HS-5 (cell line): ENCODE measurements at places on chromosomes 2 and 18.

- DNase-seq = no peak
Measured at GRCh38 chr2:164009756-164010337, 274.0 kb upstream of the FIGN start.

DNA sequence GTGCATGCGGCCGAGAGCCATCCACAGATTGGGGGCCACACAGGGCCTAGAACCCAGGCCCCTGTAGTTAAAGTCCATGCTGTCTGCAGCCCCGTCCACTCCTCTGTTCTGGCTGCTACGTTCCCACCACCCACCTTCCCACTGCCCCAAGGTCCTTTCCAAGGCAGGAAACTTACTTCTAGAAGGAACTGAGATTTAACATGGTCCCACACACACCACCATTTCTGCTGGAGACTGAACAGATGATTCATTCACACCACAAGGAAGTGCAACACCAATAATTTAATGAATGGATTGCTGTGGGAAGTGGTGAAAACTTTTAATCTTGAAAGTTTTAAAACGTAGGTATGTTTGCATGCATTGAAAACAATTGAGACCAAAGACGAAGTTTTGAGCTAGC, 95.2 kb downstream of the LBH start:
- DNase-seq = no peak

GRCh38 chr18:26714739-26715138, 150.8 kb downstream of the AQP4 start:
- DNase-seq = no peak

DNA sequence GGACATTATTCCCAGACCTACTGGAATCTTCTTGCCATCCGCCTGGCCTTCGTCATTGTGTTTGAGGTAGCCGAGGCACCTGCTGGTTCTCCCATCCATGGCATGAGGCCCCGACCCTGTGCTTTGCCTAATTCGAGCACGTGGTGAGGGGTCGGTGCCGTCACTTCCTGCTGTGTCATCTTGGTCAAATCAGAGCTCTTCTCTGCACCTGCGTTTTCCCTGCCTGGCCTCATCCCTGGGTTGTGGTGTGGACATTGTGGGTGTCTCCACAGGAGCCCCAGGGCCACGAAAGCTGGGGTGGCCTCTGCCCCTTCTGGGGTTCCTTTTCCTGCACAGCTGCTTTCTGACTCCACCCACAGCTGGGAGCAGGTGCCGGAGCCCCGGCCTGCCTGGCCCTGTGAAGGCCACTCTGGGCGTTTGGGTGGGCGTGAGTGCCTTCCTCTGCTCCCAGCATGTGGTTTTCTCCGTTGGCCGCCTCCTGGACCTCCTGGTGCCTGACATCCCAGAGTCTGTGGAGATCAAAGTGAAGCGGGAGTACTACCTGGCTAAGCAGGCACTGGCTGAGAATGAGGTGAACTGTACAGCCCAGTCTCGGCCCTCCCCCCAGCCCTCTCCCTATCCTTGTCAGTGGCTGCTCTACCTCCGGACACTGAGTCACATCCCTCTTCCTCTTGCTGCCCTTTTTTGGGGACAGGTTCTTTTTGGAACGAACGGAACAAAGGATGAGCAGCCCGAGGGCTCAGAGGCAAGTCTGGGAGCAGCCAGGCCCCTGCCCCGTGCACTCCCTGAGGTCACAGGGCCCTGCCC, 34.9 kb downstream of the ANO7 start:
- no peak for DNase-seq

- no peak for DNase-seq
Measured at GRCh38 chr18:24398540-24398939, 916 bp upstream of the OSBPL1A start.

GRCh38 chr2:6814869-6815268, 50.8 kb downstream of the CMPK2 start:
- no peak for DNase-seq

- DNase-seq = no peak
Measured at GRCh38 chr2:20224716-20225293, at the start of gene SDC1. Gene SDC1, minus strand, starts transcription at chr2:20225130. Its CDS starts 263 bp downstream, at chr2:20224867.

DNA sequence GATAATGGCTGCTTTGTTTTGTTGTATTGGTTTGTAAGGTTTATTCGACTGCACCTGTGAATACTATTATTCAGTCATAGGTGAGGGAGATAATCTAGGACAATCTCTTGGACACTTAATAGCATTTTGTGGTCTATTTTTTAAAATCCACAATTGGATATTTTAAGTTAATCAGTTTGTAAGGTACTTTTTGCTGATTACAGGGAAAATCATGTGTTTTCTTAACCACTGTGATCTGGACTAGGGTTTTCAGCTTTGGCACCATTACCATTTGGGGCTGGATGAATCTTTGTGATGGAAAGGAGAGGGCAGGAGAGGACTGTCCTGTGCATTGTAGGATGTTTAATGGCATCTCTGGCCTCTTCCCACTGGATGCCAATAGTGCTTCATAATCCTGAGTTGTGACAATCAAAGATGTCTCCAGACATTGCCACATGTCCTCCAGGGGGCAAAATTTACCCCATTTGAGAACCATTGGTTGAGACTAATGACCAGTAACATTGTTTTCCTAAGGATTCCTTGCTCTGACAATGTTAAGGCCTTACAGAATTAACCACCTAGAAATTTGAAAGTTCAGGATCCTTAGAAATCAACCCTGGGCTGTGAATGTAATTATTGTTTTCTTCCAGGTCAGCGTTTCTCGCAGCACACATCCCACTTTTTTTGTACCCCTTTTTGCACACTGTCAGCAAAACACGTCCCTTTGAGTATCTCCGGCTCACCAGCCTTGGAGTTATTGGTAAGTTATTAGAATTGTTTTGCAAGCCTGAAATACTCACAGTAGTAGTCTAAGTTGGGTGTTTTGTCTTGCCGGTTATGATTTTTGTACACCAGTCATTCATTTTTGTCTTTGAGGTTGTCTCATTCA, 15.6 kb downstream of the CNOT9 start:
- no peak for DNase-seq

GRCh38 chr2:169329688-169330554, 32.4 kb downstream of the LRP2 start:
- no peak for DNase-seq

DNA sequence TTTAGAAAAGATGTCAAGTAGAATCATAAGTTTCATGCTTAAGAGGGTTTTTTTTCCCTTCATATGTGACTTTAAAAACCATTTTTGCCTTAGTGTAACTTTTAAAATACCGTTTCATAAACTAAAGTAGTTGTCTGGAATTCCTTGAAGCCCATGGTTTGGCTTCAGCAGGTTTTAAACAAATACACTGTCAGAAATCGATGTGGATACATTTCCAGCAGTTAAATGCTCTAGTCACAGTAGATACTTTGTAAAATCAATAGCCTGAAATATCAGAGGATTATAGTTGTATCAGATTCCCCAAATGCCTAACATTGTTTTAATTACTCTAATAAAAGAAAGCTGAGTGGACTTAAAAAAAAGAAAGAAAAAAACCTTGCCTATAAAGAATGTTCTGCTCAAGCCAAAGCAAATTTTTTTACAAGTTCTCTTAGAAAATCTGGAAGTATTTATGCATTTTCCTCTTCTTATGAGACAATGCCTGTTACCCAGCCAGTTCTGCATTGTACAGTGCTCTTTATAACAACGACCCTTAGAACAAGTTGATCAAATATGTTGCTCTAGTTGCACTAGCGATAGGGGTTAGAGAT, 260.5 kb downstream of the LTBP1 start:
- DNase-seq = no peak

GRCh38 chr2:200985799-200986198, 22.3 kb upstream of the ORC2 start:
- DNase-seq = peak; percentile 36

- no peak for DNase-seq
Measured at GRCh38 chr2:5530011-5530696, 162.0 kb upstream of the SOX11 start.

GRCh38 chr2:143816916-143817315, 687.7 kb downstream of the ARHGAP15 start:
- DNase-seq = no peak

DNA sequence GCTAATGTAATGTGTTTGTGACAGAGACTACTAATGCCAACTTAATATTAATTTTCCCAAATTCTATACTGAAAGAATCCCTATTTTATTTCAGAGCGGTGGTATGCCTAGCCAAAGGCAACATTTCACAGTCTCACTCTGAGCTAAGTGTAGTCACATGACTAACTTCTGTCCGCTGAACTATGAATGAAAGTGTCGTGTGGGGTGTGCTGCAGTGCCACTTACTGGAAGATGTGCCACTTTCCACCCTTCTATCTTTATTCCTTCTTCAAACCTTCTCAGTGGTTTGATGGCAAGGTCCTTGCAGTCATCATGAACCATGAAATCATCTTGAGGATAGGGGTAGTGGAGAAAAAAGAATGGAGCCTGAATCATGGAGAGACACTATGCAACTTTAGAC, 47.3 kb upstream of the C1D start:
- no peak for DNase-seq

DNA sequence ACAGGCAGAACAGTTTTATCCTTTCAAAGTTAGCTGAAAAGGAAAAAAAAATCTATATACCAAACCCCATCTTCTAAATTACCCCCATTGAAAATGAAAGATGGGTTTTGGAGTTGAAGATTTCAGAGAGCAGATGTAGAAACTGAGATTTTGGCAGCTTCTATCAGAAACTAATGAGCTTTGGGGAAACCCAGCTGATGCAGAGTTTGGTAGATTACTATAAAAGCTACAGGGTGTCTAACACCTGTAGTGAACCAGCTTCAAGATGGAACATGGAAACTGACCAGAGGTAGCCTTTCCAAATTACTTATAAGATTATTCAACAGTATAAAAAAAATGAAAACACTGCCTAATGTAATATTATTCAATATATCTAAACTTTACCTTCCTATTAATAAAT, 583.1 kb downstream of the XIRP2 start:
- DNase-seq = no peak

DNA sequence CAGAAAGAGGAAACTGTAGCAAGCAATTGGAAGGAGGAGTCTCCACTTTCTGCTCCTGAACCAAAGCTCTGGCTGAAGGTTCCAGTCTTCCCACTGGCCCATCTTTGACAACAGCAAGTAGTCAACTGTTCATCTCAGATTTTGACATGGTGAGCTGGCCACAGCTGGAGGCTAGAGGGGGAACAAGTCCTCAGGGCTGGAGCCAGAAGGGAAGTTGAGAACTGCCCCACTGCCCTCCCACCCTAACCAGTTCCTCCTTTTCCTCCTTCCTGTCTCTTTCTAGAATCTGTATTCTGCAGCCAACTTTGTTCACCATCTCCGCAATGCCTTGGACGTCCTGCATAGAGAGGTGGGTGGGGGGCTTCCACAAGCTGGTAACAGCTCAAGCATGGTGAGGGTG, 105.8 kb downstream of the PLB1 start:
- no peak for DNase-seq

GRCh38 chr18:24539866-24540617, 79.6 kb downstream of the HRH4 start:
- no peak for DNase-seq

DNA sequence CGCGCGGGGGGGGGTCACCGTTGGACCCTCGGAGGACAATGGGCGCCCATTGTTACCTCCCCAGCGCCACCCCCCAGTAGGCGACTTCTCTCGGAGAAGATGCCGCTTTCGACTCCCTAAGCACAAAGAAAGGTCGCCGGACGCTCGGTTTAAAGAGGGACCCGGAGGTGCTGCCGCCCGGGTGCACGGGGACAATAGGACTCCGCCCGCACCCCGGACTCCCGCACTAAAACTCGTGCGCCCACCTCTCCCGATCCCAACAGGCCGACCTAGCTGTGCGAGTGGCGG, 318 bp upstream of the CDC42EP3 start:
- no peak for DNase-seq

DNA sequence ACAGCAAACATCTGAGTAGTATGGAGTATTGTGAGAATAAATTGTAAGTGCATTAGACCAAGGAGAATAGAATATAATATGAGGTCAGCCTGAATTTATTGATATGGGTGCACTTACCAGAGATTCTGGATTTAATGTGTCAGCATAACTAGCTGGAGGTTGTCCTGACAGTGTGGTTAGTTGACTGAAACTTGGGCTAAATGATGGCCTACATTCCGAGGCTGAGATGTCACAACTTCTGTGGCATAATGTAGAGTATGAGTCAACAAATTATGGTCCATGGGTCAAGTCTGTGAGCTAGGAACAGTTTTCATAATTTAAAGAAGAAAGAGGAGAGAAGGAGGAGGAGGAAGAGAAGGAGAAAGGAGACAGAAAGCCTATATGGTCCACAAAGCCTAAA, 127.6 kb downstream of the QPCT start:
- DNase-seq = peak; percentile 81
